Left ventricle myocardium inferior (tissue), 1 donor: ENCODE measurements at places on chromosomes 2 and 18. TPM values are rescaled to one million over a fixed set of nuclear protein-coding genes. Genes with fewer than 3 reads are reported as not detected.

Gene UXS1
- total RNA-seq: 26.7 TPM

Gene ARHGEF33
- 0.14 TPM for total RNA-seq

Gene LRRTM1
- 0.11 TPM for total RNA-seq

Gene MYO3B
- total RNA-seq: 0.05 TPM

Gene CASP10
- 5.4 TPM for total RNA-seq

Gene CTAGE1
- not detected for total RNA-seq

GRCh38 chr18:38032516-38032915 is 466.9 kb upstream of the CELF4 start:
- peaks cover 5% of the 10 kb centered on the region for H3K27me3 ChIP-seq
- H3K27ac ChIP-seq: no peak overlapping the region
- DNase-seq: no peak
- H3K4me1 ChIP-seq: no peaks in the 10 kb centered on the region

- no peak overlapping the region for H3K4me3 ChIP-seq
- DNase-seq: peak; percentile 50
These were observed 6.5 kb upstream of the WNT6 start for GRCh38 chr2:218852911-218853667.

DNA sequence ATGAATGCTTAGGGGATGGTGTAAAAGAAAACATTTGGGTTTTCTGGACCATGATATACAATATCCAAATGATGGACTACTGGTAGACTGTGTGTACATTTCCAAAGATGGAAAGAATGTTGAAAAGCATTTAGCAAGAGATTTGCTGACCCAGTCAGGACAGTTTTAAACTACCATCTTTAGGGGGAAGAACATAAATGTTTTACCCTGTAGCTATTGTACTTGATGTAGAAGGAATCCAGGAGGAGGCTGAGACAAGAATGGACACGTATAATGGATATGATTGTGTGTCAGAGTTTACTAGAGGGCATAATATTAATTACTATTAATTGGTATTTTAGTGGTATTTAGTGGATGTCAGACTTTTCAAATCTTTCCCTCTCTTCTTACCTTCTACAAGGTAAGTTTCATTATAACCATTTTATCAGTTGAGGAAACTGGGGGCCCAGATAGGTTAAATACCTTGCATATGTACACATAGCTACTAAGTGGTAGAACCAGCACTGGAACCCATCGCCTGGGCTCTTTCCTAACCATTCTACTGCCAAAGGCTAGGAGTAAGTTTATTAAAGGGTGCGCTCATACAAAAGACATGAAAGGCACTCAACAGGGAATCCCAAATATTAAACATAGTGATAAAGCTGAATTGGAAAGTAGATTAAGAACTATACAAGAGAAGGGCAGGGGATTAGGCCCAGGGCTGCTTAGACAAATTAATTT is 8.9 kb downstream of the TACR1 start:
- H3K4me3 ChIP-seq: no peak overlapping the region
- no peak for DNase-seq
- H3K27me3 ChIP-seq: peaks cover 16% of the 10 kb centered on the region
- H3K4me1 ChIP-seq: no peaks in the 10 kb centered on the region
- no peaks in the 10 kb centered on the region for H3K36me3 ChIP-seq
- H3K27ac ChIP-seq: no peak overlapping the region

DNA sequence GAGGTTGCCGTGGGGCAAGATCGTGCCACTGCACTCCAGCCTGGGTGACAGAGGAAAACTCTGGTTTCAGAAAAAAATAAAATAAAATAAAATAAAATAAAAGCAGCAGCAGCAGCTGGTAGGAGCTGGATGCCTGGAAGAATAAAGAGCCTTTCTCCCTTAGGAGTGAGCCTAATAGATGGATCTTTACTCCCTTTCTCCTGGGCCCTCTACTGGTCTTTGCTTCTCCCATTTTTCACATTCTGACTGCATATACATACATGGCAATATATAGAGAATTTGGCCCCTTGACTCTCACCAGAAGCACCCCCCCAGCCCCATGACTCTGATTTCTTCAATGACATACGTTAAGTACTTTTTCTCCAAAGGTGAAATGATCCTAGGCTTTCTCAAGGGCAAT is 9.8 kb upstream of the MALT1 start:
- H3K27ac ChIP-seq: no peak overlapping the region
- no peaks in the 10 kb centered on the region for H3K27me3 ChIP-seq
- H3K4me1 ChIP-seq: peaks cover 6% of the 10 kb centered on the region

- H3K4me1 ChIP-seq: no peaks in the 10 kb centered on the region
- H3K36me3 ChIP-seq: no peaks in the 10 kb centered on the region
- no peak overlapping the region for H3K4me3 ChIP-seq
- H3K27ac ChIP-seq: no peak overlapping the region
- H3K27me3 ChIP-seq: no peaks in the 10 kb centered on the region
- no peak for DNase-seq
These were observed 18.8 kb upstream of the CCDC195 start for GRCh38 chr2:224734949-224735348.

- DNase-seq: no peak
- H3K36me3 ChIP-seq: peaks cover under 1% of the 10 kb centered on the region
These were observed 2.5 kb downstream of the PGAP1 start for GRCh38 chr2:196924051-196924450.

- H3K4me1 ChIP-seq: no peaks in the 10 kb centered on the region
- H3K27ac ChIP-seq: no peak overlapping the region
- H3K27me3 ChIP-seq: no peaks in the 10 kb centered on the region
- H3K36me3 ChIP-seq: no peaks in the 10 kb centered on the region
These were observed 237.4 kb upstream of the ACVR2A start for GRCh38 chr2:147607379-147607778.

- no peak overlapping the region for H3K27ac ChIP-seq
- H3K36me3 ChIP-seq: peaks cover 10% of the 10 kb centered on the region
- no peak overlapping the region for H3K4me3 ChIP-seq
- peaks cover 34% of the 10 kb centered on the region for H3K4me1 ChIP-seq
These were observed 2.4 kb downstream of the TSGA10 start for GRCh38 chr2:99152199-99152895.

DNA sequence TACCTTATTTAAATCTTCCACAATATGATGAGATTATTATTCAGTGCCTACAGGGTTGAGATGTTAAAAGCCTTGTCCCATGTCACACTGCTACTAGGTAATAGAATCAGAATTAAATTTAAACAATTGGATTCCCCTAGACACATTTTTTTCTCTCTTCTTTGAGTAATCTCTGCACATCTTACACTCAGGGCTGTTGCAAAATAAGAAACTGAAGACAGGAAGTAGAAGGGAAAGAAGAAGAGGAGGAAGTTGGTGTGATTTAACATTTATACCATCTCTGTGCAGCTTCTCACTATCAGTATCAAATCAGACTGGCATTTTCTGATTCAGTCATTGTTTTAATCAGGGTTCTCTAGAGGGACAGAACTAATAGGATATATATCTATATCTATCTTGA is 677.6 kb downstream of the IRS1 start:
- H3K27me3 ChIP-seq: no peaks in the 10 kb centered on the region
- no peaks in the 10 kb centered on the region for H3K36me3 ChIP-seq
- peaks cover 30% of the 10 kb centered on the region for H3K4me1 ChIP-seq
- no peak for DNase-seq
- H3K4me3 ChIP-seq: no peak overlapping the region

GRCh38 chr2:112784199-112785189 is at the start of gene IL1A:
IL1A (minus strand) TSS chr2:112784493; CDS start chr2:112783770, 723 bp downstream.
- H3K4me1 ChIP-seq: peaks cover 8% of the 10 kb centered on the region
- no peak for DNase-seq
- H3K36me3 ChIP-seq: no peaks in the 10 kb centered on the region
- no peaks in the 10 kb centered on the region for H3K27me3 ChIP-seq
- H3K4me3 ChIP-seq: no peak within 1 kb of the TSS
- no peak within 1 kb of the TSS for H3K27ac ChIP-seq

DNA sequence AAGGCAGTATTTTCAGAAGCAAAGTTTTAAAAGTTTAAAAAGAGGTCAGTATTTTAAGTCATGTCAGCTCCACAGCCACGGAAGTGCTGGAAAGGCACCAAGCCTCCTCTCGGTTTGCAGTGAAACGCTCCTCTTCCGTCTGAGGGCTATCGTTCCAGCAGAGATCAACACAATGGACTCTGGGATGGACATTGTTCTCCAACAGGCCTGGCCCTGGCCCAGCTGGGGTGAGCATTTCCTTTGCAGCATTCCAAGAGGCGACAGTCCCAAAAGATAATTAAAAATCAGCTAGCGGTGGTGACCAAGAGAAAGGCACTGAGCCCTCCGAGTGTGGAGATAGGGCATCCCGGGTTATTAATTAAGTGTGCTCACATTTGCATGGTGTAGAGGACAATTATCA is 95.9 kb upstream of the LCLAT1 start:
- H3K27ac ChIP-seq: peak overlapping the region; percentile 86
- peak; percentile 66 for DNase-seq
- H3K36me3 ChIP-seq: no peaks in the 10 kb centered on the region
- no peaks in the 10 kb centered on the region for H3K27me3 ChIP-seq
